ENCODE measurements at places on chromosomes 5 and 9.
A peak's percentile ranks its signal among the peaks of the same experiment; 100 is the strongest.

GRCh38 chr5:98638111-98638510, 135.4 kb upstream of the RGMB start:
- no peak for DNase-seq

GRCh38 chr5:66742083-66742895, 146.1 kb downstream of the MAST4 start:
- no peak for DNase-seq

DNA sequence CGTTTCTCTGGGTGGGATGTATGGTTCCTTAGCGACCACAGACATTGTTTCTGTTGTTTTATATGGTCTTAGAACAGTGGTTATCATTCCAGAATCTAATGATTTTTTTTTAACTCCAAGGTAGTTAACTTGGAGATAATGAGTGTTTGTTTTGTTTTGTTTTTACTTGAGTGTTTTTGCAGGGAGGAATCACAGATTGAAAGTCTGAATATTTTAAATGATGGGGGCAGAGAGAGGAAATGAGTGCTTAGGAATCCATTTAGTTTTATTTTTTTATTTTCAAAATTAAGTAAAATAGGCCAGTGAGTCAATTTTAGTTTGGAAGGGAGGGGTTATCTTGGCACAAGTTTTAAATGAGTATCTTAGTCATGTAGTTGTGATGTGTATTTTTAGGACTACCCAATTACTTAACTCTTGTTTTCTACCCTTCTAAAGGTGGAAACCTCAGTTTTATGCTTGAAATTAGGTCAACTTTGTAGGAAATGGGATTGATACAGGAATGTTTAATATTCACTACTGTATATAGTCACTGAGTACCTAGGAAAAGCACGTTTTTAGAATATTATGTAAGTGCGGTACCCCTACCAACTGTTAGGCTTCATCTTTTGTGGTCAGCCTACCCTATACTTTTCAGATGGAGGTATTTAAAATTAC, 2.0 kb downstream of the UBE2R2 start:
- no peak for DNase-seq

DNA sequence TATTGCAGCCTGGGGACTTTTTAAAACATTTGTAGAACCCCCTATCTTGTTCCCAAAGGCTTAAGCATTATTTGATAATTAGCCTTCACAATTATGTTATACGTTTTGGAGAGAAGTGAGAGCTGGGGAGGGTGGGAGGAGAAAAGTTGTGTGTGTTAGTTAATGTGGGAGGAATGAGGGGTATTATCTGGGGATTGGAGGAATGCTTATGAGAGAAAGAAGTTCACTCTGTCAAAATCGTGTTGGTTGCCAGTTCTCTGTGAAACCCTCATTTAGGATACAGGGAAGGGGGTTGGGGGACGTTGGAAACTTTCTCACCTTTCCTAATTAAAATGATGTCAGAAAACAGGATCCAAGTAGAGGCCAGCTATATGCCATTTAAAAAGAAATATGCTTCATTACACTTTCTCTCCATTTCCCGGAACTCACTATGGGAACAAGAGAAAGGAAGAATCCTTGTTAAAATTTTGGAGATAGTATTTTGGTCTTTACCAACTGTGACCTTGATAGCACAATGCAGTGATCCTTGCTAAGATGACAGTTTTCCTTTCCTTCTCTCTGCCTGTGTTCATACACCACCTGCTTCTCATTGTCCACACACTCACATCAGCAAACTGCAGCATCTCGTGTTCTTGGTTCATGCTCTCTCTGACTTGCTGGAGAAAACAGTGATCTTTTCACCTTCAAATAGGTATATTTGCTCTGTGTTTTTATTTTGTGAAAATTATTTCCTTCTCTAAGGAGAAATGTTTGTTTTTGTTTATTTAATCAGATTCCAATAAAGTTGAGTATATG, 336.7 kb upstream of the CLINT1 start:
- DNase-seq, result no peak

GRCh38 chr9:81492710-81493447, 196.5 kb downstream of the TLE1 start:
- DNase-seq, result no peak

DNA sequence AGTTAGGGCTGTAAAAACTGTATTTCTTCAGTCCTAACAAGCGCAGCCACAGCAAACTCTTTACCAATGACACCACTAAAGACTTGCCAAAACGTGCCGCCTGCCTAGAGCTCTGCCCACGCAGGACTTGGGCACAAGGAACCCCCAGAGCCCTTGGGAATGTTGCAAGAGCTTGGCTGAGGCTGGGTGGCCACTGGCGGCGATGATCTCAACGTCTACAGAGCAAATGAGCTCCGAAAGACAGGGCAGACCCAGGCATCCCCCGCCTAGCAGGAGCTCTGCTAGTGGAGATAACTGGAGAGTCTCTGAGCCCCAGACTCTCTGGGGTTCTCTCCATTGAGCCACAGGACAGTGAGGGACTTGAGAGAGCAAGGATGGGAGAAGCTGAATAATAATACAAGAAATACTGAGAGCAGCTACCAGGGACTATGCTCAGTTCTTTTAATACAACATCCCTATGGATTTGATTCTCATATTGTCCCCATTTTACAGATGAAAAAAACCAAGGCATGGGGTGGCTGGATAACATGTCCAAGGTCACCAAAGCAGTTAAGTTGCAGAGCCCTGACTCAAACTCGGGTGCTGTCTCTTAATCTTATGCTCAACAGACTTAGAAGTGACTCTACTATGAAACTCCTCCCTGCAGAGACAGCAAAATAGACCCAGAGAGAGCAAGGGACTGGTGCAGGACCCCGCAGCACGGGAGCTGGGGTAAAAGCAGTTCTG, 32.5 kb downstream of the SHB start:
- DNase-seq, result no peak

- no peak for DNase-seq
These were observed 1157.6 kb upstream of the SEMA6A start for GRCh38 chr5:117732264-117732663.

GRCh38 chr5:149434162-149435014, 55.3 kb upstream of the IL17B start:
- DNase-seq, result no peak

DNA sequence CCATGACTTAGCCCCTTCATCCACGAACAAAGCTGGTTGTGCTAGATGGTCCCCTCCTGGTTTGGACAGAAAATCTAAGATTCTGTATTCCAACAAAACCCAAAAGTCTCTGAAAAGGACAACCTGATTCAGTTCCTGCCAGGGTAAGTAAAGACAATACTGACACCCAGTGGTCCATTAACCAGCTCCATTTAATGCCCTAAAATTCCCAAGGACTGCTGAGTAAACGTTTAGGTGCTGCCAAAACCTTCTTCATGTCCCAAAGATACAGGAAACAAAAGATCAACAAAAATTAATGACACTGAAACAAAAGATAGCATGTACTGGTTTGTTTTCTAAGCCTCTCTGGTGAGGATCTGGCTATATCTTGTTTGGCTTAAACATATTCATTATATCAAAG, 25.3 kb upstream of the PPP1R2B start:
- peak; percentile 27 for DNase-seq

- no peak for DNase-seq
These were observed 337.7 kb upstream of the PANK3 start for GRCh38 chr5:168916852-168917251.

DNA sequence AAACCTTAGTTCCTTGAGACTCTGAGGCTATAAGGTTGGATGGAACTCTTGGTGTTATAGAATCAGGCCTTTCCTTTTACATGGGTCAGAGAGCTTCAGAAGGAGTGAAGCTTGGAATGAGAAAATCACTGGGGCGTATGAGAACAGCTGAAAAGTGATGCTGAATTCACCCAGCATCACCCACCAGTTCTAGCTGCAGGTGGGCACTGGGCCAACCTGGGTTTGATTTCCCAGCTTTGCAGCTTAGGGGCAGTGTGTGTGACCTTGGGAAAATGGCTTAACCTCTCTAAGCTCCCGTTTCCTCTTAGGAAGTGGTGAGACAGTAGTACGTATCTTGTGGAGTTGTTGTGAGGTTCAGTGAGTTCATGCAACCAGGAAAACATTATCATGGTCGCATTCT, 10.7 kb downstream of the PCDH12 start:
- no peak for DNase-seq

DNA sequence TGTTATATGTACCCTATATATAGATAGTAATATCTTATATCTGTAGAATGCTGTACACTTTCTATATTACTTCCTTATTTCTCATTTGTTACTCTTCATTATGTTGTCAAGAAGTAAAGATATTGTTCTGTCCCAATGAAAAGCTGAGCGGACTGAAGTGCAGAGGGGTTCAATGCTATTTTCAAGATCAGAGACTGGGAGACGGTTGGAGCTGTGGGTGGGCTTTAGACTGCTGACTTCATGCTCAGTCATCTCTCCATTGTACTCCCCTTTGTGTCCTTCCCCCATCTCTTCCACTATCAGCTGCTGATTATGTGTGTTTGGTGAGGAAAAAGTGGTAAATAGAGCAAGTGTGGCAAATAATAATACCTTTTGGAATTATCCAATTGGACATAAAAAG, 532.3 kb upstream of the ZNF608 start:
- DNase-seq, result no peak

GRCh38 chr5:83512061-83512745, 40.7 kb downstream of the VCAN start:
- no peak for DNase-seq

DNA sequence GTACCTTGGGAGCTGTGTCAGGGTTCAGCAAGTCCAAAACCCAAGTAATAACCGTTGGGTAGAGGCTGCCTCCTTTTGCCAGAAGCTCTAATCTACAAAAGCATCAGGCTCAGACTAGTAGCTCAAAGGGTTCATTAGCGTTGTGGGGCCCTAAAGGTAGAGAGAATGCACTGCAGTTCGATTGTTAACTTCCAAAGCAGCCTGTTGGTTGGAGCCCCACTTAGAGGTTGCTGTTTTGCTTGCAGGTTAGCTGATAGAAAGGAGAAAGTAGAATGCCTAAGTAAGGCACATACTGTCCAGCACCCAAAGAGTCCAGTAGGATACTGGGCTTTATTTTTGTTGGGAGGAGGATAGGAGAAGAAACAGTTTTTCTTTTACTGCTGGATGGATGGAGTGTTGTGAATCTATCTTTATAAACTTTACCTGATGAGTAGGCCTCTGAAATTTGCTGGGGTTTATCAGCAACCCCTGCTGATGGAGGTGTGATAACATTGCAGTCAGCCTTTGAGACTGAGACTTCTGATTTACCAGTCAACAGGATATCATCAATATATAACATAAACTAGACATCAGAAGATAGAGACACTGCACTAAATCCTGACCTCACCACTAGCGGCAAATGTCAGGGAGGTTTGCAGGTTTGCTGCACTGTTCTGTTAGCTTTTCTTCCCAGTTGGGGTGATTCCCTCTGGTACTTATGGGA, 34.8 kb downstream of the ZNF131 start:
- no peak for DNase-seq

DNA sequence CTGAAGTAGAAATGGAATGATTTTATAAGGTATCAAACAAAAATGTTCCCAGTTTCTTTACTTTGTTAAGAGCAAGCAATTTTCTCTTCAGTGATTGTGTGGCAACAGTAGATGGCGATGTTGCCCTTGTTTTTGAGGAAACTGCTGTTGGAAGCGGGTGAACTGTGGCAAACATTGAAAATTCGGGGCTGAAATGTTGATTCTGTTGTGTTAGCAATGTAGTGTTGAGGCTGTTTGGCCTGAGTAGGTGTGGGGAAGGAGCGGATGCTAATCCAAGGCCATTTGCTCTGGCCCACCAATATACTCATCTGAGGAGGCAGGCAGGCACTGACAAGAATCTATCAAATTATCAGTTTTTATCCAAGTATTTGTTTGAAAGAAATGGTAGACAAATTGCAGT, 129.8 kb downstream of the SLC12A2 start:
- peak; percentile 39 for DNase-seq

- DNase-seq, result no peak
These were observed 11.8 kb upstream of the ZDHHC11 start for GRCh38 chr5:862367-863243.

- no peak for DNase-seq
These were observed 24.0 kb downstream of the TMOD1 start for GRCh38 chr9:97525451-97525850.

GRCh38 chr5:133497608-133498348, 114.6 kb downstream of the FSTL4 start:
- DNase-seq, result no peak

DNA sequence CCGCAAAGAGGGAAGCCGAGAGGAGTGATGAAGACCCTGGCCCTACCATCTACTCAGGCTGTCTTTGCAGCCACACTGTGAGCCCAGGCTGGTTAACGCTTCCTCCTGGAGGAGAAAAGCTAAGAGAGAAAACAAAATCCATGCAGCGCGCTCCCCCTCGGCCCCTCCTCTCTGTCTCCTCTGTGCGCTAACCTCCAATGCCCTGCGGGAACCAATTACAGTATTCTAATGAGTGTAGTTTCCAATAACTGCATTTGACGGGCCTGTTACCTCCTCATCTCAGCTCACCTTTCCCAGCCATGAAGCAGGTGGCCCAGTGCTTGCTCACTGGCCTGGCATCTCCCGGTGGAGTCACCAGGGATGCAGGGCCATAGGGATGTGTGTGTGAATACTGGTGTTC, 565.5 kb downstream of the EBF1 start:
- DNase-seq, result no peak

DNA sequence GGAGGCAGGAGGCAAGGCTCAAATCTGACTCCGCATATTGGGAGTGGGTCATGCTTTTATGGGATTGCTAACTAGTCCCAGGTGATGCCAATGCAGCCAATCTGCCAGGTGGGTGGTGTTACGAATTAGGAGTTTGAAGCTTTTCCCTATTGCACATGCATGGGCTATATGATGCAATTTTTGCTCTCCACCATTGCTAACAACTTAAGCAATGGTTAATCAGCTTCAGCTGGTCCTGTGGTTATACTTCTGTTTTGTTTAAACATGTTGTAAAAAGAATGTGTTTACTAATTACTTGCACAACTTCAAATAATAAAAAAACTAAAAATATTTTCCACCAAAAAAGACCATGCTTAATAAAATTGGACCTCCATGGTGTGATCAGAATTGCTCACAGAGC, 55.7 kb downstream of the SHC3 start:
- DNase-seq, result no peak

- DNase-seq, result no peak
These were observed 51.7 kb downstream of the NUP155 start for GRCh38 chr5:37319037-37319782.

GRCh38 chr9:126581893-126582292, 31.8 kb upstream of the LMX1B start:
- DNase-seq, result no peak

DNA sequence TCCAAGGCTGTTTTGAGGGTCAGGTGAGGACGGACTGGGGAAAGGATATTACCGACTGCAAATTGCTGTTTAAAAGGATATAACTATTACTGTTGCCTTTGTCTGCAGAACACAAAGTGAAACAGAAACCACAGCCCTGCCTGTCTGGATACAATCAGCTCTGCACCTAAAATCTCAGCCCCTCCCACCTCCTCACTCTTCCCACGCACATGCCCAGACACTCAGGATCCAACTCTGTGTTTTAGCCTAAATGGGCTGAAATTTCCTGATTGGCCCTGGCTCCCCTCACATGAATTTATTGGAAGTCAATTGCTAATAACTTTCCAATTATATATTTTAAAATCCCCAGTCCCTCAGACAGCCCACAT, 176.3 kb upstream of the PPP1R26 start:
- DNase-seq, result no peak

Measured in NCI-H774 (cell line).